ENCODE measurements at places on chromosomes 13 and 19. TPM values are rescaled to one million over a fixed set of nuclear protein-coding genes. Genes with fewer than 3 reads are reported as not detected.
A peak's percentile ranks its signal among the peaks of the same experiment; 100 is the strongest.

- DNase-seq: no peak
Observed at GRCh38 chr19:40283414-40284250, 1.5 kb downstream of the AKT2 start.

DNA sequence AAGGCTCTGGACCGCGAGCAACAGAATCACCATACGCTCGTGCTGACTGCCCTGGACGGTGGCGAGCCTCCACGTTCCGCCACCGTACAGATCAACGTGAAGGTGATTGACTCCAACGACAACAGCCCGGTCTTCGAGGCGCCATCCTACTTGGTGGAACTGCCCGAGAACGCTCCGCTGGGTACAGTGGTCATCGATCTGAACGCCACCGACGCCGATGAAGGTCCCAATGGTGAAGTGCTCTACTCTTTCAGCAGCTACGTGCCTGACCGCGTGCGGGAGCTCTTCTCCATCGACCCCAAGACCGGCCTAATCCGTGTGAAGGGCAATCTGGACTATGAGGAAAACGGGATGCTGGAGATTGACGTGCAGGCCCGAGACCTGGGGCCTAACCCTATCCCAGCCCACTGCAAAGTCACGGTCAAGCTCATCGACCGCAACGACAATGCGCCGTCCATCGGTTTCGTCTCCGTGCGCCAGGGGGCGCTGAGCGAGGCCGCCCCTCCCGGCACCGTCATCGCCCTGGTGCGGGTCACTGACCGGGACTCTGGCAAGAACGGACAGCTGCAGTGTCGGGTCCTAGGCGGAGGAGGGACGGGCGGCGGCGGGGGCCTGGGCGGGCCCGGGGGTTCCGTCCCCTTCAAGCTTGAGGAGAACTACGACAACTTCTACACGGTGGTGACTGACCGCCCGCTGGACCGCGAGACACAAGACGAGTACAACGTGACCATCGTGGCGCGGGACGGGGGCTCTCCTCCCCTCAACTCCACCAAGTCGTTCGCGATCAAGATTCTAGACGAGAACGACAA lies 1.8 kb downstream of the PCDH17 start:
- DNase-seq: peak; percentile 76

GRCh38 chr19:45972081-45972946 lies 1.4 kb downstream of the NOVA2 start:
- no peak for DNase-seq

Gene ATXN8OS
- total RNA-seq: not detected

DNA sequence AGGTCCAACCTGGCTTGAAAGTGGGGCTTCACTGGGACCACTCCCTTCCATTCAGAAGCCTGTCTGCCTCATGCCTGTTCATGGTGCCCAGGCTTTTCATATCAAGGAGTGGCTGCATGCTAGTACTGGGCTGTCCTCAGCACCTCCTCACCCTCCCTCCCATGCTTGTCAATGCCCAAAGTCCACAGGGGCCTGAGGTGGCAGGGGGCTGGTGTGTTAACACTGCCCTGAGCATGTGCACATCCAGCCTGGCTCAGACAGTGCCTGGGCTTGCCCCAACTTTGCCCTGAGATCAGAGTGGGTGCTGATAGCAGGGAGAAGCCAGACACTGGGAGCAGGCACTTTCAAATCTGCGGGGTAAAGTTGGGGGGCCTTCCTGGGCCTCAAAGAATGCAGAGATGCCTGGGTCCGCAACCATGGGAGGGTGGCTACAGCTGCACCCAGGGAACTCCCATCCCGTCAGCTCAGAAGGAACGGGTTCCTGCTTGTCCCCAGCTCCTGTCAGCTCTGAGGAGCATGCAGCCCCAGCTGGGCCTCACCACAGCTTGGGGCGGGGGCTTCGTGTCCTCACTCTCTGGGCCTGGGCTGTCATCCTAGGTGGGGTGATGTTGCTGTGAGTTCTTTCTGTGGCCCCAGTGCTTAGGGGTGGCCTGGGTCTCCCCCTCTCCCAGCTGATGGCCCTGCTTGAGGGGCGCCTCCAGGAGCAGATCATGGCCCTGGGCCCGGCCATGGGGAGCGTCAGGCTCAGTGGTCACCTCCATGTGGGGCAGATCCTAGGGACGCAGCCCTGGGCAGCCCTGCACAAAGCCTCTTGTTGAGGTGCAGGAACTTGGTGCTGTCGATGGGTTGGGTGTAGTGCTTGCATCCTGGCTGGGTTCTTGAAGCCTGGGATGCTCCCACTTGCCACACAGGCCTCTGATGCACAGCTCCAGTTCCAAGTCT lies 830.6 kb upstream of the SLITRK5 start:
- no peak for DNase-seq

- DNase-seq: peak; percentile 92
Observed at GRCh38 chr19:37817180-37817981, 38.0 kb upstream of the ZNF573 start.

Gene TPTE2
- total RNA-seq: not detected

- no peak for DNase-seq
Observed at GRCh38 chr13:97413694-97414093, 20.3 kb upstream of the RAP2A start.

GRCh38 chr13:49777746-49778614 lies 14.5 kb downstream of the KPNA3 start:
- no peak for DNase-seq
